IMR-90 (cell line): ENCODE measurements at places on chromosomes 6 and 20. TPM values are rescaled to one million over a fixed set of nuclear protein-coding genes. Genes with fewer than 3 reads are reported as not detected.

- H3K36me3 ChIP-seq: no peaks in the 10 kb centered on the region
- no peak for DNase-seq
- no peak overlapping the region for H3K4me3 ChIP-seq
- H3K27me3 ChIP-seq: peaks cover 4% of the 10 kb centered on the region; the same call in 1 of the 2 replicates
Measured at GRCh38 chr6:130771741-130772140, 55.5 kb upstream of the SMLR1 start.

The TINAG gene
- not detected in 2 replicates for total RNA-seq

The TP53TG5 gene
- not detected in 2 replicates for total RNA-seq

DNA sequence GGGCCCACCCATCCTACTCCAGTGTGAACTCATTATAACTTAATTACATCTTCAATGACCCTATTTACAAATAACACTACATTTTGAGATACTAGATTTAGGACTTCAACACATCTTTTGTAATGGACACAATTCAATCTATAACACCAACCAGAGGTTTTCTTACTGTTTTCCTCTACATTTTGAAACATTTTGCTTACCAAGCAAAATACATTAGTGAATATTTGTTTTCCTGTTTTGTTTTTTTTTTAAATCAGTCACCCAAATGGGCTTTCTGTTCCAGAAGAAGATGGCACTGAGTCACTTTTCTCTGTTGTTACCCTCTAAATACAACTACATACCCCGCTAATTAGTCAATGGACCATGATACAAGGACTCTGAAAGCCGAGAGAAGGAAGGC, 104.7 kb upstream of the PRND start:
- H3K27ac ChIP-seq: no peak overlapping the region
- H3K36me3 ChIP-seq: no peaks in the 10 kb centered on the region
- no peak overlapping the region for H3K4me3 ChIP-seq

DNA sequence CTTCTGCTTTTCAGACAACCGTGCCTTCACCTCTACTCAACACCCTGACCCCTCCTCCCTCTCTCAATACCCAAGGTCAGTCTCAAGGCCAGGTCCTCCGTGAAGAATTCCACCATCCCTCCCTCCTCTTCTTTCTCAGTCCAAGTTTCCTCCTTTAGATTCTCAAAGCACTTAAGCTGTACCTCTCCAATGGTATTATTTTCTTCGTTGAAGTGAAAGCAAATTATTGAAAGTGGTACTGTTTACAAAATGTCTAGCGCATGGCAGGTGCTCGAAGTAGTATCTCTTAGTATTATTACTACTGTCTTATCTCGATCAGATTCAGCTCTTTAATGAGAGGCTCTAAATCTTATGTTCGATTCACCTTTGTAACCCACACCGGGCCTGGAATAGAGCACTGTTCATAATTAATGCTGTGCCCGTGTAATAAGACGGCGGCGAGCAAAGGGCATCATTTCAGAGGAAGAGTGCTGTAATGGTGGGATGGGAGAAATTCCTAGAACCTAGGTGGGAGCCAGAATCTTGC, 593 bp upstream of the RALGAPB start:
- H3K4me1 ChIP-seq: peaks cover 2% of the 10 kb centered on the region
- H3K27me3 ChIP-seq: peaks cover under 1% of the 10 kb centered on the region; the same call in 1 of the 2 replicates
- H3K4me3 ChIP-seq: peak overlapping the region; percentile 50
- H3K27ac ChIP-seq: no peak overlapping the region
- H3K36me3 ChIP-seq: no peaks in the 10 kb centered on the region
- DNase-seq: no peak
